ENCODE measurements at places on chromosomes 13 and 19.

- DNase-seq = no peak
Measured at GRCh38 chr13:72891423-72891822, 109.5 kb downstream of the PIBF1 start.

DNA sequence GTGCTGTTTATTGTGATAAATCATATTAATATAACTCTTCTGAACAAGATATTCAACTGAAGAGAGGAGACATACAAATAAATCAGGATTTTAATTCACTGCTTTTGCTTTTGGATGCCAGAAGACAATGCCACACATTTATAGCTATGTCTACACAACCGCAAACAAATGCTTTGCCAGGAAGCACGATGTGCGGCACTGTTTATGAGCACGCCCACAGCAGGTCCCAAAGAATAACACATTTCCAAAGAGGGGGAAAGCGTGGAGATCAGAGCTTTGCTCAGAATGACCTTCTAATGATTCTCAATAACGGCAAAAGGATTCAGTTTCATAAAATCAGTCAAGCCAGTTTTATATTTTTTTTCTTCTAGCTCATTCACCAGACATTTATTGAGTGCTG, 16.7 kb downstream of the FAM216B start:
- DNase-seq = no peak

DNA sequence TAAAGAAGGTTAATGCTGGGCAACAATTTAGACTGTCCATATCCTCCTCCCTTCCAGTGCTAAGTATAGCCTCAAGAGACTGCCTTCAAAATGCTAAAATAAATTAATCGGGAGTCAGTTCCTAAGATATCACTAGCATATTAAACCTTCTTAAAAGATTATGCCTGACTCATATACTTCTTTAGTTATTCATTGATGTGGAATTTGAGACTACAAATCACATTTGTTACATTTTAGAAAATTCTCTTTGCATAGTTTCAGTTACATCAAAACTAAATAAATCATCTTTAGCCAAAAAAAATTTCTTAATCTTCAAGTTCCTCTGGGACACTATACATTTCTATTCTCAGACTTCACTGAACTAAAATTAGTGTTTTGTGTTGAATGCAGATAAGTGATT, 769.1 kb downstream of the PCDH9 start:
- no peak for DNase-seq

DNA sequence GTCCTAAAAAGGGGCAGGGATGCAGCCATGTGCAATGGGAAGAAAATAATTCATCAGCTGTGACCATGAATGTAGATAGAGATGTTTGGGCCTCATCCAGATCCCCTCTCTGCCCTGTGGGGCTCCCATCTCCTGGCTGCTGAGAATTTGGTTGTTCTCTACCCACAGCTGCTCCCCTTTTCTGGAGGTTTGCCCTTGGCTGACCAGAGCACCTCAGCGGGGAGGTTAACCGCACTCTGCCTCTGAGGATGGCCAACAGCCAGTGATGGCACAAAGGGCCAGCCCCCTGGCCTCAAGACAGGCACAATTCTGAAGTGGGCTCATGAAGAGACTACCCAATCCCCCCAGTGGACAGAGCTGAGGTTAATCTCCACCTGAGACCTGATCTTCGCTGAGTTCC, 61.5 kb upstream of the SERP2 start:
- DNase-seq = no peak

- DNase-seq = no peak
Measured at GRCh38 chr13:99260216-99260615, 2.0 kb upstream of the GPR18 start.

- no peak for DNase-seq
Measured at GRCh38 chr13:94214975-94215374, 264.5 kb downstream of the DCT start.

- DNase-seq = no peak
Measured at GRCh38 chr13:91506759-91507158, 108.3 kb downstream of the GPC5 start.

- no peak for DNase-seq
Measured at GRCh38 chr13:113144255-113144629, 14.2 kb upstream of the PROZ start.

DNA sequence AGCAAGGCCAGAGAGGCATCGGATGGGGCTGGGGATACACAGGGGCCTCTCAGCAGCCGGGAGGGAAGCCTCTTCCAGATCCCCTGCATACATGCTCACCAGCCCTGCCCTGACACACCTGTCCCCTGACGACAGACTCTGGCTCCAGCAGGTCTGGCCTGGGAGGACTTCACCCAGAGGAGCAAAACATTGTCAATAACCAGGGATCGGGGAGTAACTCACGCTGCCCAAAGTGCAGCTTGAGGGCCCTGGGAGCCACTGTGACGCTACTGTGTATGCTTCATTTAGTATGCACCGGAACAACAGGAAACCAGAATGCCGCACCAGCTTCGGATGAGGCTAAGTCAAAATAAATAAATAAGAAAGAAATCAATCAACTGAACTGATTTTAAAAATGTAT, 12.4 kb upstream of the CD22 start:
- DNase-seq = no peak

GRCh38 chr13:64066711-64067110, 2651.1 kb upstream of the PCDH20 start:
- no peak for DNase-seq

DNA sequence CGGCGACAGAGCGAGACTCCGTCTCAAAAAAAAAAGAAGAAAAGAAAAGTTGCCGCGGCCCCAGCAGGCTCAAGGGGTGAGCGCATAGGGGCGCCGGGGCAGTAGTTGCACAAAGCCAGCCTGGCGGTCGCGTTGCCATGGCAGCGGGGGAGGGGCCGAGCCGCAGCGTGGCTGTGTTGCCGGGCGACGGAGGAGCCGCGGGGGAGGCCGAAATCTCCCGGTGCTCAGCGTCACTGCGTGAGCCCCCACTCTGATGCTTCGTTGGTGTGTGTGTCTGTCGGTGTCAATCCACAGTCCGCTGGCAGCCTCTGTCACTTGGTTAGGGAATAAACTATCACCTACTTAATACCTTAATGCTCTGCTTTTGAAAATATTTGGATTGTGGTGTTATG, 82.9 kb upstream of the C1QTNF9B start:
- DNase-seq = peak; percentile 69

- DNase-seq = no peak
Measured at GRCh38 chr13:90107661-90108060, 1239.8 kb upstream of the MIR17HG start.

DNA sequence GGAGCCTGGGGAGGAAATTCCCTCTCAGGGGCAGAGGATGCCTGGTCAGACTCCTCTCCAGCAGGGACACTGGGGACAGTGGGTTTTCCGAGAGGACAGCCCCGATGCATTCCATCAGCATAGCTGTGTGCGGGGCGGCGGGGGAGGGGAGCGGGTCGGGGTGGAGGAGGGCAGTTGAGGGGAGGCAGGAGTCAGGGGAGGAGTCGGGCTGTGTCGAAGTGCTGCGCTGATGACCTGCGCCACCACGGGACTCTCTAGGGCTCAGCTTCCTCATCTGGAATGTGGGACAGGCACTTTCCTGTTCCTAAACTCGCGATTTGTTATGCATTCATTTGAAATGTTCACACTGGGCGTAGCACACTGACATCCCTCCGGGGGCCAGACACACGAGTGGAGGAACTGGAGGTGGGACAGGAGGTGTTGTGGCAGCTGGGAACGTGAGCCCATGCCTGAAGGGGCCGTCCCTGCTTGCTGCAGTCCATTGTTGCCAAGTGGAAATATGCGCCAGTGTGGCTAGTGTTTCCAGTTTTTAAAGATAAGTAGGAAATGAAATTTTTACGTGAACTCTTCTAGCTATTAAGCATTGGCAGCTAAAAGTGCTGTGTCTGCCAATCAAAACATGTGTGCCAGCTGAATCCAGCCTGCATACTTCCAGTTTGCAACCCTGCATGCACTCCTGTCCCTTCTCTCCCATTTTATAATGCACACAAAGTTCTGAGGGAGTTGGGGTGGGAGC, 43.3 kb downstream of the FLT1 start:
- no peak for DNase-seq

DNA sequence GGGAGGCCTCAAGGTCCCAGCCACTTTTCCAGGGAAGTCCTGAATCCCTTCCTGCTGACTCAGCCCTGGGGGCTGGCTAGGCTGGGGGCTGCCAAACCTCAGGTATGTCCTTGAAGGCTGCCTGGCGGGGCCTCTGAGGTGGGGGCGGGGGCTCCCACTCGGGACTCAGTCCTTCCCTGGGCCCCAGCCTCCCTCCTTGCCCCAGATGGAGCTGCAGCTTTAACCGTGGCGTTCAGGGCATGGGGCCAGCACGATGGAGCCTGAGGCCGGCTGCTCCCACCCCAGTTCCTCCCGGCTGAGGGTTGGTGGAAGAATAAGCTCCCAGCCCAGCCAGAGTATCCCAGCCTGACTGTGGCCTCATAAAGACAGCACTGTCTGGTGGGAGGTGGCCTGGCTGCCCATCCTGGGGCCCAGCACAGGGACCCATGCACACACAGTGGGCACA, 12.4 kb downstream of the CILP2 start:
- DNase-seq = no peak

DNA sequence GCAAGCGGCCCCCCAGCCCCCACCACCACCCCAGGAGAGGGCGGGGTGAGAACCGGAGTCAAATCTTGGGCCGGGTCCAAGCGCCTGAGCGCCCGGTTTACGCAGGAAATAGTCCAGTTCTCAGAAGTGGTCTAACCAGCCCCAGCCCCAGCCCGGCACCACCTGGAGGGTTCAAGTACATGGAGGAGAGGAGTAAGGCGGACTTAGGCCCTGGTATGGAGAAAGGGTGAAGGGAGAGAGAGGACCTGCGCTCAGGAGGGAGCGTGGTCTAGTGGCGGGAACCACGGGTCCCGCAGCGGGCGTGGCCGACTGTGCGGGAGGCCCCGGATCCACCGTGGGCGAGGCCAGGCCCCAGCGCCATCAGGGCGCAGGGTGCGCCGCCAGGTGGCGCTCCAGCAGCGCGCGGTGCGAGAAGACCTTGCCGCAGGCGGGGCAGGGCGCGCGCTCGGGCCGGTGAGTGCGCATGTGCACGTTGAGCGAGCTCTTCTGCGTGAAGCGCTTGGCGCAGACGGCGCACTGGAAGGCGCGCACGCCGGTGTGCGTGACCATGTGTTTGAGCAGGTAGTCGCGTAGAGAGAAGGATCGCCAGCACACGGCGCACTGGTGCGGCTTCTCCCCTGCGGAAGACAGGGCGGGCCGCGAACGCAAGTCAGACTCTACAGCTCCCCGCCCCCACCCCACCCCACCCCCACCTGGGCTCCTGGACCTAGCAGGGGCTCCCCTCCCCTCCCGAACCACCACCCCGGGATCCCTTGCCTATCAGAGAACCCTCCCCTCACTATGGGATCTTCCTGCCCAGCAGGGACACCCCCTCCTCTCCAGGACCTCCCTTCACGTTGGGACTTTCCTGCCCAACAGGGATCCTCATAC, 2.1 kb upstream of the SLC27A5 start:
- peak; percentile 94 for DNase-seq

- no peak for DNase-seq
Measured at GRCh38 chr19:19107654-19108053, 30.6 kb downstream of the TMEM161A start.

- no peak for DNase-seq
Measured at GRCh38 chr13:97107815-97108529, 113.7 kb upstream of the OXGR1 start.

- no peak for DNase-seq
Measured at GRCh38 chr13:71249011-71249410, 618.0 kb downstream of the DACH1 start.

DNA sequence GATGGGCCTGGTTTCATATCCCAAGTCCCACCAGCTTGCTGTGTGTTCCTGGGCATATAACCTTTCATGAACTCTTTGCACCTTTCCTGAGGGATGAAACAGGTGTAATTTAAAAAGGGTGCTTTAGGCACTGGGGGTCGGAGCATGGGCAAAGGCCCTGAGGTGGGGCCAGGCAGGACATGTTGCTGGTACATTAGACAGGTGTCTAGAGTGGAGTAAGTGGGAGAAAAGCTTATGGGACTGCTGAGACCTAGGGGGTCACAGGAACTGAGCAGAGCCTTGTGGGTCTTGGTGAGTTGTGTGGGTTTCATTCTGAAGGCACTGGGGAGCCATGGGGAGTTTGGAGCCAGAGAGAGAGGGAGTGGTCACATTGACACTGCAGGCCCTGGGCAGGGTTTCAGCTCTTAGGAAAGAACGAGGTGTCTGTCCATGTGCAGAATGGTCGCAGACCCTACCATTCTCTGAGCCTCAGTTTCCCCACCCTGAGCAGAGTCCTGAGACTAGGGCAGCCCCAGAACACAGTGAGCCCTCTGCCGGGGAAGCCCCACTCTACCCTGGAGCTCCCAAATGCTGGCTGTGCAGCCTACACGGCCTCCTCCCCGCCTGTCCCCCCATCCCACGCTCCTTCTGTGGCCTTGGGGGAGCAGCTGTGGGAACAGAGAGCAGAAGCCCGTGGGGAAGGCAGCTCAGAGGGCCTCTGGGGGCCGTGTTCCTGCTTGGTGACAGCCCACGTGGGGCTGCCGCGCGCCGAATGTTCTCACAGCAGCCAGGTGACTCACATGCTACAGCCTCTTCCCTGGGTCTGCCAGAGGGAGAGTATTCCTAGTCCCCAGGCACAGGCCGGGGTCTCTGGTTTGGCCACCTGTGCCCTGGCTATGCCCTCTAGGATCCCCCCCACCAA, 7.3 kb upstream of the HOMER3 start:
- no peak for DNase-seq

DNA sequence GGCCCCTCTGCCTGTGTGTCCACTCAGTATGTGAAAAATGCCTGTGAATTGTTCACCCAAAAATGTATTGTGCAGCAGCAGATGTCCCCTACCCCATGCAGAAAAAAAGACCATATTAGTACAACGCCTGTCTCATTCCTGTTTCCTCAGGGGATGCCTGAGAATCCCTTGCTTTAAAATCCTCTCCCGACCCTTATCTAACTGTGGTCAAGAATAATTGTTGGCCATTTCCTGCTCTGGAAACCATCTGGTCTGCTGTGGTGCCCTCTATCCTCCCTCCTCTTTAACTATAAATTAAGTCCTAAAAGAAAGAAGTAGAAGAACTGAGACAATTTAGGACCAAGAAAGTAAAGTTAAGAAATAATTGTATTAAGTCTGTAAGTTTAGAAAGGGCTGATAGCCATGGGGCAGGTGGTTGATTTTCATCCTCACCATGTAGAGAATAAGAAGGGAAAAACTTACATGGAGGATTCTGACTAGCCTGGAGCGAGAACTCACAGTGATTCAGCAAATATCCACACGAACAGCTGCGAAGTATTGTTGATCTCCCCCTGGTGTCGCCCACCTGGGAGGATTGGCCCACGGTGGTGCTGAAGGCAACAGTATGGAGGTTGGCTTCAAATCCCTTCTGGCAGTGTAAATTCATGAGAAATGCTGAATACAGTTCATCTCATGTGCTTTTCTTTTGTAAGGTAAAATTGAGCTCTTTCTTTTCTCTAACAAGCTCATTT, 85.6 kb downstream of the COL4A2 start:
- no peak for DNase-seq

- DNase-seq = no peak
Measured at GRCh38 chr13:106470576-106470975, 64.9 kb downstream of the EFNB2 start.
